ENCODE measurements at places on chromosomes 2 and 18.
A peak's percentile ranks its signal among the peaks of the same experiment; 100 is the strongest.

DNA sequence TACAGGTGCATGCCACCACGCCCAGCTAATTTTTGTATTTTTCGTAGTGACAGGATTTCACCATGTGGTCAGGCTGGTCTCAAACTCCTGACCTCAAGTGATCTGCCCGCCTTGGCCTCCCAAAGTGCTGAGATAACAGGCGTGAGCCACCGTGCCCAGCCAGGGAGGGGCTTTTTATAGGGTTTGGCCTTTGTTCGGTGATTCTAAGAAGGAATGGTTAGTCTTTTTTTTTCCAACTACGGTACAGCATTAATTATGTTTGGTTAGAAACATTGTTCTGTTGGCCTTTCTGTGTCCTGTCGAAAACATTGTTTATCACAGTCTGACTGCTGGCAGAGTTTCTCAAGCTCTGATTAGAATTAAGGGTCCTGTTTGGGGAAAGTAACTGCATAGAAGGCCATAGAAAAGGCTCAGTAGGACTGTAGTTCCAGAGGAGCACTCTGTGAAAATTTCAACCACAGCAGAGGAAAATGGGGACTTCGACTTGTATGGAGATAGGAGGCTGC, 19.3 kb upstream of the SMCHD1 start:
- DNase-seq = no peak

GRCh38 chr2:12507295-12507694, 209.4 kb upstream of the TRIB2 start:
- no peak for DNase-seq

- no peak for DNase-seq
Measured at GRCh38 chr2:182316950-182317349, 109.9 kb downstream of the PDE1A start.

- DNase-seq = no peak
Measured at GRCh38 chr2:239715202-239715601, 309.9 kb downstream of the NDUFA10 start.

GRCh38 chr2:98685930-98686887, 44.7 kb downstream of the MGAT4A start:
- DNase-seq = no peak

DNA sequence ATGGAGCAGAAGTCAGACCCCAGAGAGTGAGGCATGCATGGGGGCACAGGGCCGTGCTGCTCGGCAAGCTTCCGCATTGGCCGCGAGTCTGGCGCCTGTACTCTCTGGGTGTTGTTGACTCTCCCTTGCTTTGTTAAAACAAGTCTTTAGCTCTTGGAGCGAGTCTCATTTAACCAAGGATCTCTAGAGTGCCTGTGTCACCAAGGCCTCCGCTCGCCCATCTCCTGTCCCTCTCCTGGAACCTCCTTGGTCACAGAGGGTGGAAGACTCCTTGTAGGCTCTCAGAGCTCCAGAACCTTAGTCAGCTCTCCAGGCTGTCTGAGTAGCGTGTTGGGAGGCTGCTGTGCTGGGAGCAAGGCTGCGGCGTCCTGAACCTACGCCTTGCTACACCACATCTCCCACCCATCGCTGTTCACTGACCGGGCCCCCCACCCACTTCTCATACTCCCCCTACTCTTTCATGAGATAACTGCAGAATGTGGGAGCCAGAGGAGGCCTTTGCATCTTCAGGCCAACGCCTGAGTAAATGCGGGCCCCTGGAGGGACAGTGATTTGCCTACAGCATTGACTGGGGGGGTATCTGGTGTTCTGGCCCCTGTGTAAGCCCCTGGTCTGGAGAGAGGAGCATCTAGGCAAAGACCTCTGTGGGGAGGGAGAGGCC, 66.1 kb downstream of the CIB4 start:
- DNase-seq = no peak

DNA sequence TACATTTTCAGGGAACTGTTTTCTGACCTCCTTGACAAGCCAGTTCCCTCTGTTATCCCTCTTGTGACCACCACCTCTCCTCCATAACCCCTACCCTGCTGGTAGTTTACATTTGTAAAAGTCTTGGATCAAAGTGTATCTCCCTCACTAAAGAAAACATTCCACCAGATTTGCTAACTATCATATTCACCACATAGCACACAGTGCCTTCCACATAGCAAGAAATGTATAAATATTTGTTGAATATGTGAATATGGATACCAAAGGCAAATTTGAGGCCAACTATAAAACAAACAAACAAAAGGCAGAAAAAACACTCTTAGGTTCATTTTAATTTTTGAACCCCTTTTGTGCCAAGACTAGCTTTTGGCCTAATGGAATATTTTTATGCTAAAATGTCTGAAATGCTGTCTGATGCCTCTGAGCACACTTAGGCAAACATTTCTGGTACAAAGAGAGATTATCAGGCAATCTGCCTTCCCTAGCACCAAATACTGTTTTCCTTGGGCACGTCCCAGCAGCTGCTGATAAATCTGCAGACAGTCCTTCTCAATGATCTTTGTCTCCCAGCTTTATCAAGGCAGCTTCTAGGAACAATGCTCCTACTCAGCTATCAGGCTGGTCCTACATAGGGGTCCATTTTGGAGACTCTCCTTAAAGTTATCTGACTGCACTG, 26.7 kb upstream of the ST8SIA3 start:
- no peak for DNase-seq

- no peak for DNase-seq
Measured at GRCh38 chr2:84395820-84396219, 63.3 kb downstream of the SUCLG1 start.

DNA sequence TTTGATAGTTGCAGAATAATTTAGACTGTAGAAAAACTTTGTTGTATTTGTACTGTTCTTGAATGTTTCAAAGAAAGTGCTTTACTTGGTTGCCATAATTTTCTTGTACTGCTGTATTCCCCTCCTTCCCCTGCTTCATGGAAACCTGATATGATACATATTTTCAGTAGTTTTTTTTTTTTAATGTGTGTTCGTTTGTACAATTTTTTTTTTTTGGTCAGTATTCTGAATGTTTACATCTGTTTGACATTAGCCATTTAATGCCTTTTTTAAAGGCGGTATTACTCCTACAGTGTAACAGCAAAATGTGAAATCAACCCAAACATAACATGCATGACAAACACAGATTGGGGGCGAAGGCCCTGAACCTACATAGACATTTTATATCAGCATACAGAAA, 172.3 kb downstream of the ASXL3 start:
- DNase-seq = no peak

DNA sequence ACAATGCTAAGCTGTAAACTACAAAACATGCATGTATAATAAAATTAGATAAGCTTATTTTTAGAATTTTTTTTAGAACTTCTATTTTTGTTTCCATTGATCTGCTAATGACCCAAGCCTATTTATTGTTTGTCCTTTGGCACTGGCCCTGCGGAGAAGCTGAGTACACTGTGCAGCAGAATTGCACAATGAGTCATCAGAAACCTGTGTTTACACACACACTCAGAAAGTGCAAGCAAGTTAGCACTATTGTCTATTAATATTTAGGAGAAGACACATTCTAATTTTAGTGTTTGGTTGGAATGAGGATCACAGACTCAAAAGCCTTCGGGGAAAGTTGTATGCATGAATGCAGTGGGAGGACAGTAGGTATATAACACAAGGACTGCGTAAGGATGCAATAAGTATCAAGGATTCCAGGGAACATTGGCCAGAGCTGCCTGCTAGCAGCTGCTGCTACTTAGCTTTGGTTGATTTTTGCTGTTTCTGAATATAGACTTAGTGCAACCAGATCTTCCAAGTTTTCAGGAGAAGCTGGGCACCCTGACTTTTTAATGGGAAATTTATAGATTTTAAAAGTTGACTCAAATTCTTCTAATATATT, 128.2 kb downstream of the KCNH7 start:
- DNase-seq = no peak

- no peak for DNase-seq
Measured at GRCh38 chr18:46212398-46212797, 108.2 kb downstream of the HAUS1 start.

- DNase-seq = no peak
Measured at GRCh38 chr2:171185165-171185818, 24.6 kb upstream of the TLK1 start.

GRCh38 chr2:201228271-201228911, 31.9 kb upstream of the CASP8 start:
- no peak for DNase-seq

- DNase-seq = peak; percentile 9
Measured at GRCh38 chr2:106956879-106957278, 70.9 kb upstream of the ST6GAL2 start.

DNA sequence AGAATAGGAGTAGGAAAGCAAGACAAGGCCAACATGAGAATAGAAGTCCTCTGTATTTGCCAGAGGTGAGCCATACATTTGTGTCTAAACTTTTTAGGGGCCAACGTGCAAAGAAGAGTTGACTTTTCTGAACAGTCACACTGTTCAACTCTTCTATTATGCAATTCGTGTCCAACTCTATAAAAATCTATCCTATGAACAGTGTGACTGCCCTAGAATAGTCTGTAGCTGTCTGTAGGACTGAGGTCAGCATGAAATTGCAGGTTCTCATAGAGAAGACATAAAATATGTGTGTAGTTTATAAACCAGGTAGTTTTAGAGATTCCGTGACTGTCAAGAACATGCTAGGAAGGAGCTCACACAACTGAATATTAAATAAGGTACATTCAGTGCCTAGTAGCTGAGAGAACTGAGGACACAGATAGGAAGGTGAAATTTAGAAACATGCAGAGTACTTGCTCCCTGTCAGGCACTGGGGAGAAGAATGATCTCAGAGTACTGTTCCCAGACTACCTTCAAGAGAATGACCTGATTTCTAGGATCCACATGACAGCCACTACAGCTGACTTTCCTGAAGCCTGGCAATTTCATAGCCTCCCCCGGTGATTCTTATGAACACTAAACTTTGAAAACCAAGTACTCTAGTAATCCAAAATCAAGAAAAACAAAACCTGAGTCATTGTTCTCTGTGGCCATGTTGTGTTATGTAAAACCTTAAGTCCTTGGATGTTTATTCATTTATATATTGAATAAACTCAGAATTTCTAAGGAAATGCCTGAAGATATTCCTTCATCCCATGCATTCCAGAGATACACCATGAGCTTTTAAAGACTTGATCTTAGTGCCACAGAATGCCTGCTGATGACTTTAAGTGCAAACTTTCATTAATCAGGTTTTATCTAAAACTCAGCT, 201.5 kb upstream of the BOD1L2 start:
- no peak for DNase-seq

DNA sequence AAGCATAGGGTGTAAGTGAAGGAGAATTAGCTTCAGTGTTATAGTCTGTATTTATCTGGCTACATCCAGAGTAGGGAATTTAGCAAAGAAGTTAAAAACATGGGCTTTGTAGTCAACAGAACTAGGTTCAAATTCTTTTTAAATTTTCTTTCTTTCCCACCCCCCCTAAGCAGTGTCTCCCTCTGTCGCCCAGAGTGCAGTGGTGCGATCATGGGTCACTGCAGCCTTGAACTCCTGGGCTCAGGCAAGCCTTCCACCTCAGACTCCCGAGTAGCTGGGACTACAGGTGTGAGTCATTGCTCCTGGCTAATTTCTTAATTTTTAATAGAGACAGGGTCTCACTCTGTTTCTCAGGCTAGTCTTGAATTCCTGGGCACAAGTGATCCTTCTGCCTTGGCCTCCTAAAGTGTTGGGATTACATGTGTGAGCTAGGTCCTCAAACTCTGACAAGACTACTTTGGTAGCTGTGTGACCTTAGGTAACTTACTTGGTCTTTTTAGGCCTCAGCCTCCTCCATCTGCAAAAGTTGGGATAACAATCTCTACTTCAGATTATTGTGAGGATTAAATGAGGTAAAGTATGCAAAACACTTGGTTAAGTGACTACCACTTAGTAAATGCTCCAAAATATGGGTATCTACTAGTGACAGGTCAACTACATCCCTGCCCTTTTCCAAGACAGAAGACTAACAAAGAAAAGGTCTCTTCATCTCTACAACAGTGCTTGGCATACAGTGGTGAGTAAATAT, 17.8 kb downstream of the DOK1 start:
- DNase-seq = no peak

DNA sequence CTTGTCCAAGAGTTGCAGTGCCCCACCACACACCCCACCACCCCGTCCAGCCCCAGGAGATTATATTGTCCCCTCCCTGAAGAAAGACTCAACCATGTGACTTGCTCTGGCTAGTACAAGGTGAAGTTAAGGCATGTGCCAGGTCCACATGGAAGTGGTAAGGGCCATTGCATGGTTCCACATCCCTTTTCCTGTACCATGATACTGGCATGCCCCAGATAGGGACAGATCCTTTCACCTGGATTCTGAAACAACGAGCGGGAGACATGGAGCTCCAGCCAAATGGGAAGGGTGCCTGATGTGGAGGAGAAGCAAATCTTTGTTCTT, 141.5 kb upstream of the APCDD1 start:
- DNase-seq = no peak

- DNase-seq = no peak
Measured at GRCh38 chr18:36352384-36352783, 54.9 kb downstream of the FHOD3 start.

DNA sequence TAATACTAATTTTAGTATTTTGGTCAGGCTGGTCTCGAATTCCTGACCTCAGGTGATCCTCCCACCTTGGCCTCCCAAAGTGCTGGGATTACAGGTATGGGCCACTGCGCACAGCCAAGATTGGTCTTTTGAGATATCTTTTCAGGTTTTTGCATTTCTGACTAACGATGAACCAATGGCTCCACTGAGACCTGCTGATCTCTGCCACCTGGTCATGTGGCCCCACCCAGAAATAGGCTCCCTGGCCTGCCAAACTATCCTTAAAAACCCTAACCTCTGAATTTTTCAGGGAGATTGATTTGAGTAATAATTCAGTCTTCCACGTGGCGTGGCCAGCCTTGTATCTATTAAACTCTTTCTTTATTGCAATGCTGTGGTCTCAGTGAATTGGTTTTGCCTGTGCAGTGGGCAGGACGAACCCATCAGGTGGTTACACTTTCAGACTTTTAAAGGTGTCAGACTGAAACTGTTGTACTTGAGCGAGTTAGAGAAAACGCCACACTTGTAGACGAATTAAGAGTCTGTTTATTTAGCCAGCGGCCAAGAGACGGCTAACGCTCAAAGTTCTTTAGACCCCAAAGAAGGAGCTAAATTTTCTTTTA, 85.8 kb upstream of the MSH6 start:
- no peak for DNase-seq

DNA sequence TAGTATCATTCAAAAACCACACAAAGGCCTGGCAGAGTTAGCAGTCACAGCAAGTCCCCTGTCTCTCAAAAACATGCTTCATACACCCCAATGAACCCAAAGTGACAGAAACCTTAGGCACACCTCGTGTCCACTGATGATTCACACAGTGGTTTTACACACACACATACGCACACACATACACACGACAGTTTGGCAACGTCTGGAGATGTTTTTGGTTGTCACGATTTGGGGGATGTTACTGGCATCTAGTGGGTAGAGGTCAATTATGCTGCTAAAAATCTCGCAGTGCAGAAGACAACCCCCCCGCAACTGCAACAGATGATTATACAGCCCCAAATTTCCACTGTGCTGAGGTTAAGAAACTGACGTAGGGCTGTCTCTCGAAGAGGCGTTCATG, 72.9 kb upstream of the PARD3B start:
- no peak for DNase-seq

- no peak for DNase-seq
Measured at GRCh38 chr2:131031431-131031841, 61.8 kb downstream of the FAM168B start.
